ENCODE measurements at places on chromosomes 6 and 20.

GRCh38 chr6:16722630-16723029 lies 38.6 kb downstream of the ATXN1 start:
- no peak for DNase-seq

GRCh38 chr6:153086225-153086990 lies 44.7 kb downstream of the RGS17 start:
- DNase-seq = no peak

DNA sequence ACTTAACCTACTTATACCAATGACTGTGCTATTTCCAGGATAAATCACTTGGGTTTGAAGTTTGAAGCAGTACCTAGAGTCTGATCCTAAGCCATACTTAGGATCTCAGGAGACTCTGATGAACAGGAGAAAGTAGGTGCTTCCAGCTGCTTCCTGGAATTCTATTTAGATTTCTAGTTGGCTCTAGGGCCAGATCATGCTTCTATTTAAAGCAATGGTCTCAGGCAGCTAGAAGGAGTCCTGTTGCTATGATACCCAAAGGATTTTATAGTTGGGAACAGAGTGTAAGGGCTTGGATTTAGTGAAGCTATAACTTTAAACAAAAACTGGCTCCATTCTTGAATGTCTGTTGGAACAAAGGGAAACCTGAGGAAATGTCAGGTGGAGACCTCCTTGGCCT lies 52.4 kb upstream of the TINAG start:
- no peak for DNase-seq

DNA sequence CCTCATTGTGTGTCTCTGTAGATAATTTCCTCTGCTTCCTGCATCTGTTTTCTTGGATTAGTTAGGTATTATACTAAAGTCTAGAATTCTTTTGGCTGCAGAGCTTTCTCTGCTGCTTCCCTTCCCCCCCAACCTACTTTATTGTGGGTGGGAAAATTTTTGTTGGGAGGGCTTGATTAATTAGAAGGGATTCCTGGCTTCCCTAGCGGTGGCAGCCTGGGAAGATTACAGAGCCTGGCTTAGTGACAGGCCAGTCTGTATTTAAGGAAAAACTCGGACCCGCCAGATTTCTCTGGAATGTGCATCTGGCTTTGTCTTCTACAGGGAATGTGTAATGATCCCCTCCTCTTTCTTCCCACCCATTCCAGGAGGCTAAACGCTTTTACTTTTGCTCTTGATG lies 31.2 kb downstream of the SLX4IP start:
- DNase-seq = peak; percentile 33
